Left colon (tissue), 2 donors: ENCODE measurements at places on chromosomes 12 and 14. TPM values are rescaled to one million over a fixed set of nuclear protein-coding genes. Genes with fewer than 3 reads are reported as not detected.

The RNASE2 gene
- not detected for total RNA-seq

The PRIMA1 gene
- total RNA-seq: 5.3 TPM

The FGF23 gene
- total RNA-seq: not detected

The LRFN5 gene
- 0.37 TPM for total RNA-seq

DNA sequence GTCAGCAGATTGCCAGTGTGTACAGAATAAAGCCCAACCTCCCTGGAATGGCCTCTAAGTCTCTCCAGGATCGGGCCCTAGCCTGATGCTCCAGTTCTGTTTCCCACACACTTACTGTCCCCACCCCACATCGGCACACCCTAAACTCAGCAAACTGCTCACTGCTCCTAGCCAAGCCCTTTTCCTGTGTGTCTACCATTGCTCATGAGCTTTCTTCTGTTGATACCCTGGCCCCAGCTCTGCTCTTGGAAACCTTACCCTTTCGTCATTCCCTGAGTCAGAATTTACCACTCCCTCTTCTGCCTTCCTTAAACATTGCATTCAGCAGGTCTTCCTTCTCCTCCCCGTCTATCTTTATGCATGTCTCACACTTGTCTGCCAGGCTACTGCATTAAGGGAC is 158.9 kb downstream of the TMX1 start:
- DNase-seq: no peak

DNA sequence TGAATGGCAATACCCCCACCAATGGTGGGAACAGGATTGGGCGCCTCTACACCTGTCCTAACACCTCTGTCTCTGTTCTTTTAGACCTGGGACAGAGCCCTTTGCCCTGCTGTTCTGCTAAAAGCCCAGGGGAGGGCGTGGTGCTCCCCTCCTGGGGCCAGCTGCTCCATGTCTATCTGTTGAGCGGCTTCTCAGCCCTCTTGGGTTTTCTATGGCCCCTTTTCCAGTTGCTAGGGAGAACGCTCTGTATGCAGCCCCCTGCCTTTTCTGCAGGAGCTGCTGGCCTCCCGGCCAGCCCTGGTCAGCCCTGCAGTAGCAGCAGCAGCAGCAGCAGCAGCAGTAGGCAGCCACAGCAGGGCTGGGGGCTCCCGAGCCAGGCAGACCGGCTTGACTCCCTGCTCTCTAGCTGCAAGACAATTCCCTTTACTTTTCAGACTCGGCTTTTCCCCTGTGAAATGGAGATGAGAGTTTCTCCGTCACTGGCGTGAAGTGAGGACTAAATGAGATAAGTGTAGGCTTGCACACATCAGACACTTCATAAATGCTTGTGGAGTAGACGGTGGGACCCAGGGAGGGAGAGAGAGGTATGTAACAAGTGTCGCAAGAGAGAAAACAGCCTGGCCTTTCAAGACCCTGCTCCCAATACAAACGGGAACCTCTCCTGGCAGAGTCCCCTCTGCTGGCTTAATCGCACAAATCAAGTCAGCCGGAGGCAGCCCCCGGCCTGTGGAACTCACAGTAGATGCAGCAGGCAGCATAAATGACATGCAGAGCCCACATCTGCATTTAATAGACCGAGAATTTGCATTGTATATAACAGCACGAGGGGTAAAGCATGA is 1.0 kb downstream of the RTL1 start:
- no peak for DNase-seq

GRCh38 chr12:128586451-128587029 is 237.2 kb downstream of the SLC15A4 start:
- no peak for DNase-seq

DNA sequence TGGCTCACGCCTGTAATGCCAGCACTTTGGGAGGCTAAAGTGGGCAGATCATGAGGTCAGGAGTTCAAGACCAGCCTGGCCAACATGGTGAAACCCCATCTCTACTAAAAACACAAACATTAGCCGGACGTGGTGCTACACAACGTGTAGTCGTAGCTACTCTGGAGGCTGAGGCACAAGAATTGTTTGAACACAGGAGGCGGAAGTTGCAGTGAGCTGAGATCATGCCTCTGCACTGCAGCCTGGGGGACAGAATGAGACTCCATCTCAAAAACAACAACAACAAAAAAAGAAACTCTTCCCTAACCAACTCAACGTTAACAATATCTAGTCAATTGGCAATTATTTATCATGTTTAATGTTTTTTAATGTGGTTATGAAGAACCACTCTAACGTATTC is 89.3 kb downstream of the EPS8 start:
- DNase-seq: no peak

- no peak for DNase-seq
Measured at GRCh38 chr12:58007875-58008274, 66.5 kb downstream of the ATP23 start.

- DNase-seq: no peak
Measured at GRCh38 chr14:54727929-54728328, 161.0 kb downstream of the SAMD4A start.
